HCT116 (cell line): ENCODE measurements at places on chromosomes 7 and 10.

- DNase-seq = no peak
Measured at GRCh38 chr7:137097111-137097510, 228.7 kb downstream of the CHRM2 start.

DNA sequence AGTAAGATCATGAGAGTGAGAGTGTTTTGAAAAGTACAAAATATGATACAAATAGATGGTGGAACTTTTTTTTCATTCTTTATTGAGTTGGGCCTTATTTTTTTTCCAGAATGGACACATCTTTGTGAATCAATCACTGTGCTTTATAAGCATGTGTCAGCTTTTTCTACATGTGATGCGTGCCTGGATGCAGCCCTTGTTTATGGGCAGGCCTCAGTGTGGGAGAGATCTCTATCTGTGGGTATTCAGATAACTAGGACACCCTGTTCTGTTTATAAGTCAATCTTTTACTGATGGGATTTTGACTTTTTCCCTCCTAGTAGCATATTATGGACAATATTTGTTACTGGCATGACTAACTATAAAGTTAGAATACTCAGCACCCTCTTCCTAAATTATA lies 42.9 kb upstream of the IKZF1 start:
- DNase-seq = no peak

DNA sequence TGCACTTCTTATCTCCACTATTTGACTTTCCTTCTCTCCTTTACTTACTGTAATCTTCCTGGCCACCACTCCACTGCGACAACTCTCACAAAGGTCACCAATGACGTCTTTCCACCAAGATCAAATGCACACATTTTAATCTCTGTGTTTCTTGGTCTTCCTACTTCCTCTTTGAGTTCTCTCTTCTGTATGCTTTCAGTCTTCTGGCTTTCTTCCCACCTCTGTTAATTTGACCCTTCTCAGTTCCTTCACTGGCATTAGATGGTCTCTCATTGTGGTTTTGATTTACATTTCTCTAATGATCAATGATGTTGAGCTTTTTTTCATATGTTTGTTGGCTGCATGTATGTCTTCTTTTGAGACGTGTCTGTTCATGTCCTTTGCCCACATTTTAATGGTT lies 31.9 kb downstream of the FAM107B start:
- no peak for DNase-seq

- no peak for DNase-seq
Measured at GRCh38 chr7:103083210-103083609, 8.3 kb downstream of the ARMC10 start.

- DNase-seq = no peak
Measured at GRCh38 chr10:4099202-4099601, 314.2 kb upstream of the KLF6 start.

DNA sequence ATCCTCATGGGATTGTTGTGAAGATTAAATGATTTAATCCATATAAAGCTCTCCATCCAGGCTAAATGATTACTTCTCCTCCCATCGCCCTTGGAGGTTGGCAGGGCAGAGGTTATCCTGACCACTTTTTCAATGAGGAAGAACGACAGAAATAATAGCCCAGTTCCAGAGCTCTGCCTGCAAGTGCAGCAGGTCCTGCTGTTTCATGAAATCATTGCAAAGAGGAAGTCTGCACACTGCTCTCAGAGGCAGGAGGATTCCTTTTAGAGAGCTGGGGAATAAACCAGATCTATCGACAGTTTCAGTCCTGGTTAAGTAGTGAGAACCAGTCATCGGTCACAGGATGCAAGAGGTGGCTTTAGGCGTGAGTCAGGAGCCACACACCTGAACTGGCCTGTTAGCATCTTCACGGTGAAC lies 25.0 kb upstream of the CDH23 start:
- DNase-seq = no peak
